ENCODE measurements at places on chromosomes 7 and 10.

DNA sequence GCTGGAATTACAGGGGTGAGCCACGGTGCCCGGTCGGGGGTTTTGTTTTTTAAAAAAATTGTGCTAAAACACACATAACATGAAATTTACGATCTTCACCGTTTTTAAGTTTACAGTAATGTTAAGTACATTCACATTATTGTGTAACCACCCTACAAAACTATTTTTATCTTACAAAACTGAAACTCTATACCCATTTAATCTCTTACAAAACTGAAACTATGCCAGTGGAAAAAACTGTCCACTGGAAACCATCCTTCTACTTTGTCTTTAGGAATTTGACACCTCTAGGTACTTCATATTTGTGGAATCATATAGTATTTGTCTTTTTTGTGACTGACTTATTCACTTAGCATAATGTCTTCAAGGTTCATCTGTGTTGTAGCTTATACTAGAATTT, 1.0 kb upstream of the PSMC2 start:
- DNase-seq = no peak

DNA sequence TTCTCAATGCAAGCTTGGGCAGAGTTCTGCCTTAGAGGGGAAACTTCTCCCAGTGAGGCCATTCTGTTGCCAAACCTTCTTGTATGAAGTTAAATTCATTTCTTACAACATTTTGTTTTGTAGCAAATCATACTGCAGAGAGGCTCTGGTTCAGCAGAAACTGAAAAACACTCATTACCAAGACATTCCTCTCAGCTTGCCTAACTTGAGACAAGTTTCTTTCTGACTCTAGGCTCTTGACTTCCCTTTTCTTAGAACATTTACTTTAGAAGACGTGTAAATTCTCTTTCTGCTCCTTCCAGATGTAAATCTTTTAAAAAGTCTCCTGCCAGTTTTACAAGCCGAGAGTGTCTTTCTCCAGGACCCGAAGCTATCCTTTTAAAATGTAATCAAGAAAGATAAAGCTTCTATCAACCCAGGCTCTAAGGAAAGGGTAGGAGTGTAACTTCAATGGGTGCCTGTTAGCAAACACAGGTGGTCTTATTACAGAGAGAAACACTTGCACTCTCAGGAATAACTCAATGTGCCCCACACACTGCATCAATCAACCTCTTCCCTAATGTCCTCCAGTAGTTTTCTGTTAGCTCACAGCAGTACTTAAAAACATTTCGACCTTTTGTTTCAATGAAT, 80.5 kb upstream of the TAS2R16 start:
- no peak for DNase-seq

- no peak for DNase-seq
Observed at GRCh38 chr7:121505021-121505420, 108.9 kb upstream of the FAM3C start.

DNA sequence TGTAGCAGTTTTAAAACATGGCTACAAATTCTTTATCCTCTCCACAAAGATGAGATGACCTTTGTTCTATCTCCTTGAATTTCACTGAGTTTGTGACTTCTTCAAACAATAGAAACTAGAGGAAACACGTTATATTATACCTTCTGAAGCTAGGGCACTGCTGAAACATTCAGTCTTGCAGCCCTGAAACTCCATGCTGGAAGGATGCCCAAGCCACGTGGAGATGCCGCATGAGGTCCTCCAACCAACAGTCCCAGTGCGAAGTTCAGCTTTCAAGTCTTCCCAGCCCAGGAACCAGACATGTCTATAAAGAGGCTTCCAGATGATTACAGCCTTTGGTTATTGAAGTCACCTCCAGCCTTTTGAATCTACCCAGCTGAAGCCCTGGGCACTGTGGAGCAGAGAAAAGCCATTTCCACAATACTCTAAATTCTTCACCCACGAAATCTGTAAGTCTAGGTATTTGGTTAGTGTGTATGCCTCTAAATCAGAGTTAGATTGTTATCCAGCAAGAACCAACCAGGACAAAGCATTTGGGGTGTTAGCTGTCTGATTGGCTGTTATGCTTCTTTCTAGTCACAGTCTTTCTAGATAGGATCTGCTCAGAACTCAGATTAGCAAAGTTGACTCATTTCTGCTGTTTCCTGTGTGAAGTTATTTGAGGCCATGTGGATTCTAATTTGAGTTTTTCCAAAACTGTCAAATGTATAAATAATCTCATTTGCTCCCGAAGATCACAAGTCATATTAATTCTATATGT, 186.5 kb upstream of the TMEM72 start:
- DNase-seq = peak; percentile 46

GRCh38 chr7:93117852-93118530, at the start of gene SAMD9:
TSS of gene SAMD9 (minus strand) at chr7:93117979. CDS start at chr7:93106097, 11,882 bp downstream.
- peak; percentile 92 for DNase-seq

GRCh38 chr7:46554688-46555422, 633.8 kb upstream of the IGFBP3 start:
- DNase-seq = no peak

DNA sequence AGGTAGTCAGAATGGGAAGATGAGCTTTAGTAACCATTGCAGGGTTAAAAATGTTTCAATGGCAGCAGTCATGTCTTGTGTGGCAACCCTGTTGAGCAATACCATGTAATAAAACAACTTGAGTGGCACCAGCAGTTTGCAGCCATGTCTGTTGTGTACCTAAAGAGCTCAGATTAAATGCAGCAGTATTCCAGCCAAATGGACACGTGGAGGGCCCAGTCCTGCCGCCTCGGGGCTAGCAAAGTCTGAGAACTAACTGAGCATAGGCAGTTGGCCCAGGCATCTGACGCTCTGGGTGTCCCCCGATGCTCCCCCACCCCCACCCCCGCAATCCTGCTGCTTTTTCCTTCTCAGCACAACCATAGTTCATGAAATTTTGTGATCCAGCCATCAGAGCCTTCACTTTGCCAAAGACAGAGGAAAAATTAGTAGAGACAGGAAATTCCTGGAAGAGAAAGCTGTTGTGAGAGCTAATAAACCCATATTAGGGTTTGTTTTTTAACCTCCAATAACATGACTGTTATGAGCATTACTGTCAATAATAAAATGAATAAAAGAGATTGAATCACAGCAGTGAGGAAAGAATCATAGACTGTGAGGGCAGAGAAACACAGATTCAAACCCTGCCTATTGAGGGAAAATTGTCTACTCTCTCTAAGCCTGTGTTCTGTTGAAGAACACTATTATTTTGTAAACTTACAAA, 220.6 kb upstream of the RHOBTB1 start:
- DNase-seq = no peak

DNA sequence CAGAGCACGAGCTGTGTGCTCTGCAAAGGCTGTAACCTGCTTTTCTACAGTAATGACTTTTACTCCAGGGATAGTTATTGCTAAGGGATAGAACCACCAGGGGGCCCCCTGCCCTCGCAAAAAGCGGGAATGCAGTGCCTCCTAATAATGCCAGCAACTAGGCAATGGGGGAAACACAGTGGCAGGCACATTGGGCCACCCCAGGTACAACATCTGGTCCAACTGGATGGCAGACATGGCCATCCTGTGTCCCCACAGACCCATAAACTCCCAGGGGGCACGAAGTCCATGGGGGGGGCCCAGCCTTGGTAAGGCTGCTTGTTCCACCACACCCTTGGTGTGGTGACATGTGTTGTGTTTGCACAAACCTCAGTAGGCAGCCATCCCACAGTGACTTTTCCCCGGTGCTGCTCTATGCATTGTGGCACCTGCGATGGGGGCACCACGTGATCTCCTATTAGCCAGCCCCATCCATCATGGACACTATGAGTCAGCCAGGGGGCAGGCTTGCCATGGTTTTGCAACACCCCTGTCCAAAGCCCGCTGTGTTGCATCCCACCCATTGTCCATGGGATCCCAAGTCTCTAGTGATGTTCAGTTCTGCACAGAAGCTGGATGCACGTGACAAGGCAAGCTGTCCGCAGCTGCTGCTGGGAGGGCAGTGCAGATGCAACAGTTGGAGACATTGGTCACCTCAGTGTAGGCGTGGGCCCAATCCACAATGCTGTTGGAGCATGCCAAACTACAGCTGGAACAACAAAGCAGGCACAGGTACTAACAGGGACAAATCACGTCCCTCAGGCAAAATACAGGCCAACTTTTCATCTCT, 84.0 kb downstream of the ANLN start:
- no peak for DNase-seq

GRCh38 chr10:4983615-4984216, 19.9 kb downstream of the AKR1C2 start:
- DNase-seq = no peak

DNA sequence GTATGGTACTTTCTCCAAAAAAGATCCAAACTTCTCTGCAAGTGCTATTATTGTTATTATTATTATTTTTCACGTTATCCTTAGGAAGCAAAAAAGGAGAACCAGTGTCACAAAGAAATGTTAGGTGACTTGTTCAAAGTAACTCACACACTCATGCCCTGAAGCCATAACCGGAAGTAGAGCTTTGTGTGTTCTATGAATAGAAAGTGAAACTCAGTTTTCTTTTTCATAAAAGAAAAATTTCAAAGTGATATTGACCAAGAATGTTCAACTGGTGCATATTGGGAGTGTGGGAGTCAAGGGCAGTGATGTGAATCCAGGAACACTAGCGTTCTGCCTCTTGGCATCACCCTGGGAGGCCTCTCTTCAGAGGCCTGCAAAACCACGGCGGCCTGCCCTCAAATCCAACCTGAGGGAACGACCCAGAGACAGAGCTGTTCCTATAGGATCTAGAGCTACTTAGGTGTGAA, 106.1 kb downstream of the PRKCQ start:
- DNase-seq = peak; percentile 12

DNA sequence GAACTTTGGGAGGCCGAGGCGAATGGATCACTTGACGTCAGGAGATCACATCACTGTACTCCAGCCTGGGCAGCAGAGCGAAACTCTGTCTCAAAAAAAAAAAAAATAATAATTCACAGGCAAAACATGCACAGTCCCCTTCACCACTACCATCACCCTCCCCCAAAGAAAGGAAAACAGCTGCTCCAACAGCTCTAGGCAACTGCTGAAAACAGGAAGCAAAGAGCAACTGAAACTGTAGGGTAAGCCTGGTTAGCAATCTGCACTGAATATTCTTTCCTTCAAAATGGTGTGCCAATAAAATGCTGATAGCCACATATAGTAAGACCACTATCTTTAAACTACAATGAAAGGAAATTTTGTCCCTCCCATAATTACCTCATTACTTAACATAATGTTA, 11.8 kb downstream of the NT5C2 start:
- peak; percentile 98 for DNase-seq

DNA sequence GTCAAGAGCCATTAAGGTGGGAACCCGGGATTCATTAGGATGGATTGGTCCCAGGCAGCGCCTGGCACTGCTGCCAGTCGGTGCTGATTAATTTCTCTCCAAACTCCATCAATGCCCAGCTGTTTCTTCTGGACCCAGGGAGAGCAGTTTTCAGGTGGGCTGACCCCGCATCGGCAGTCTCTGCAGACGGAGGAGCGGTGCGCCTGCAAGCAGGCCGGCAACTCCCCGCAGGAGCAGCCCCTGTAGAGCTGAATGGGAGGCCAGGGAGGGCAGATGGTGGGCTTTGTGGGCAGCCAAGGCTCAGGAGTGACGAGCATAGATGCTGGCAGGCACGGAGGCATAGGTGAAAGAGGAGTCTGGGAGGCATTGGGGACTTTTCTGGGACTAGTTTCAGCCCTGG, 56.5 kb downstream of the CDH23 start:
- no peak for DNase-seq

GRCh38 chr7:289209-289755, 688 bp upstream of the FOXL3 start:
- DNase-seq = no peak

DNA sequence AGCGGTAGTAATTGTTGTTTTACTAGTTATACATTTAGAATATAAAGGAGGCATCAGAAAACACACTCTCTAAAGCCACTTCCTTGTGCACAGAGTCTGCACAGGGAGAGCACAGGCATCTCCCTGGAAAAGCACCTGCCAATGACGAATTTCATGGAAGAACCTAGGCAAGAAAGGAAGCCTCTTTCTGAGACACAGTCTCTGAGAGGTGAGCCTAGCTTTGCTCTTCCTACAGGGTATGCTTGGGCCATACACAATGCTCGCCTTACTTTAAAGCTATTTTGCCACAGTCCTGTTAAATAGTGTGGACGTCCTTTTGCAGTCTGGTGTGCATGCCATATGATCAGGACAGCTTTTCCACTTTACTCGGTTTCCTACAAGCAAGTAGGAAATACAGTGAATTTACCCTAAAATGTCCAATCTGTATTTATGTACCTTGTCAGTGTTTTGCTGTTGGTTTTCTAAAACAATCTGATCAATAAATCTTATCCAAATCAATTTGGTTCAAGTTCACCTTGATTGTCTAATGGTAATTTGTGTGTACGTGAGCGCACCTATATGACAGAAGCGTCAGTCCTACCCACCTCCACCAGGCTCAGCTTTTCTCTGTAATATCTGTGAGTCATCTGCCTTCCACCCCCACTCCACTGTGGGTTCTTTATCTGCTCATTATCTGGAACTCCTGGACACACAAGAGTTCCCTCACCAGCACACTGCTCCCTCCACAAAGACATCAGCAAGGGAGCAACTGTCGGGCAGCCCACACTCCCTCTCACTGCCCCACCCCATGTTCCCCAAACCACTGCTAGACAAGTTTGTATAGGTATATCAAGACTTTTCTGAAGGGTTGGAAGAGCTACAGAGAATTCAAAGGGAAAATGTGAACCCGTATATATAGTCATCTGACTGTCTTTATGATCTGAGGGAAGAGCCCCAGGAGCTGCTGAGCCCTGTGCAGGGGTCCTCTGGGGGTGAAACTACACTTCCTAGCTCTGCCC, 65.2 kb downstream of the KLHDC10 start:
- no peak for DNase-seq

DNA sequence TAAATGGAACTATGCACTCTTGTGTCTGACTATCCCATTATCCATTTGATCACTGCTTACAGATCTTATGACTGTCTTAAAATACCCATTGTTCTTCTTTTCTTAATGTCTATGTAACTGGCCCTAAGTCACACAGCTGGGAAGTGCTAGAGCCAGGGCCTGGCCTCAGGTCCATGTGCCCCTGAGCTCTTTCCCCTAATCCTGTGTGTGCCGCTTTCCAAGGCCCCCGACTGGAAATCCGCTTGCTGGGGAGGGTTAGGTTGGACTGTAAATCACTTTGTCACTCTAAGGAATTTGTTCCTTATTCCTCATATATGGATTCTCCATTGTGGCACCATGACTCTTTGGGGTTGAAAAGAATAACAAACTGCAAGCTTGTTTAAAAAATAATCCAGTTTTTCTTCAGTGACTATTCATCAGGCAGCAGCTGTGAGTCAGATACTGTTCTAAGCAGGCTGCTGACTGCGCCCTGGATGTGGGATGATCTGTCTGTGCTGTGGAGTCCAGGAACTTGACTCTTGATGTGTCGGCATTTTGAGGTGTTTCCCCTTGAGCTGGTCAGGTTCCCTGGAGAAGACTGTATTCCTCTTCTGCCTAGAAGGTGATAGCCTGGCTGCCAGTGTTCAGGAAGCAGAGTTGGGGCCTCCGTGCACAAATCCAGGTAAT, 236.3 kb downstream of the SDK1 start:
- DNase-seq = no peak

- no peak for DNase-seq
Observed at GRCh38 chr10:13815756-13816155, 229.0 kb downstream of the PRPF18 start.
